ENCODE measurements at places on chromosomes 3 and 15. TPM values are rescaled to one million over a fixed set of nuclear protein-coding genes. Genes with fewer than 3 reads are reported as not detected.
A peak's percentile ranks its signal among the peaks of the same experiment; 100 is the strongest.

GRCh38 chr3:59538753-59539432 is 489.1 kb upstream of the CFAP20DC start:
- no peak for DNase-seq
- H3K4me3 ChIP-seq = no peak overlapping the region
- H3K4me1 ChIP-seq = no peaks in the 10 kb centered on the region
- no peaks in the 10 kb centered on the region for H3K27me3 ChIP-seq
- no peak overlapping the region for H3K27ac ChIP-seq

DNA sequence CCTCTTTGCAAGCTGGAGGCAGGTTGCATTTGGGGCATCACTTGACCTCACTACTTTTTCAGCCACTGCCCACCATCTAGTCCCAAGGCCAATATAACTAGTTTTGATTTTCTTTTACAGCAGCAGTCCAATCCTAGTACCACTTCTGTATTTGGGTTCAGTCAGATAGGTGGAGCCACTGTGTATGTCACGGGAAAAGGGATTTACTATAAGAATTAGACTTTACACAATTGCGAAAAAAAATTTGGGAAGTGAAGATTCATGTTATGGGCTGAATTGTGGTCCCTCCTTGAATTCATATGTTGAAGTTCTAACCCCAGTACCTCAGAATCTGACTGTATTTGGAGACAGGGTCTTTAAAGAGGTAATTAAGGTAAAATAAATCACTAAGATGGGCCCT is 37.4 kb upstream of the NMNAT3 start:
- no peak for DNase-seq
- no peak overlapping the region for H3K27ac ChIP-seq
- H3K36me3 ChIP-seq = no peaks in the 10 kb centered on the region
- peaks cover 2% of the 10 kb centered on the region for H3K4me1 ChIP-seq

GRCh38 chr3:186189492-186189891 is 80.6 kb upstream of the ETV5 start:
- peaks cover 24% of the 10 kb centered on the region for H3K27me3 ChIP-seq
- DNase-seq = no peak
- H3K27ac ChIP-seq = no peak overlapping the region
- H3K4me3 ChIP-seq = no peak overlapping the region
- H3K4me1 ChIP-seq = peaks cover 27% of the 10 kb centered on the region

- H3K27me3 ChIP-seq = no peaks in the 10 kb centered on the region
- peaks cover 15% of the 10 kb centered on the region for H3K36me3 ChIP-seq
- no peak overlapping the region for H3K4me3 ChIP-seq
- no peak overlapping the region for H3K27ac ChIP-seq
These were observed 50.0 kb downstream of the SEMA3G start for GRCh38 chr3:52394751-52395502.

GRCh38 chr3:99473321-99473751 is 165.1 kb upstream of the COL8A1 start:
- no peak for DNase-seq
- H3K36me3 ChIP-seq = no peaks in the 10 kb centered on the region
- no peaks in the 10 kb centered on the region for H3K27me3 ChIP-seq
- H3K4me1 ChIP-seq = no peaks in the 10 kb centered on the region
- H3K4me3 ChIP-seq = no peak overlapping the region

SNTN gene
- not detected for polyA plus RNA-seq

- no peak overlapping the region for H3K4me3 ChIP-seq
- no peak for DNase-seq
- no peaks in the 10 kb centered on the region for H3K4me1 ChIP-seq
- H3K36me3 ChIP-seq = no peaks in the 10 kb centered on the region
- H3K27ac ChIP-seq = no peak overlapping the region
These were observed 61.7 kb downstream of the SCN11A start for GRCh38 chr3:38989917-38990510.

NOX5 gene
- polyA plus RNA-seq = 0.28 TPM

DNA sequence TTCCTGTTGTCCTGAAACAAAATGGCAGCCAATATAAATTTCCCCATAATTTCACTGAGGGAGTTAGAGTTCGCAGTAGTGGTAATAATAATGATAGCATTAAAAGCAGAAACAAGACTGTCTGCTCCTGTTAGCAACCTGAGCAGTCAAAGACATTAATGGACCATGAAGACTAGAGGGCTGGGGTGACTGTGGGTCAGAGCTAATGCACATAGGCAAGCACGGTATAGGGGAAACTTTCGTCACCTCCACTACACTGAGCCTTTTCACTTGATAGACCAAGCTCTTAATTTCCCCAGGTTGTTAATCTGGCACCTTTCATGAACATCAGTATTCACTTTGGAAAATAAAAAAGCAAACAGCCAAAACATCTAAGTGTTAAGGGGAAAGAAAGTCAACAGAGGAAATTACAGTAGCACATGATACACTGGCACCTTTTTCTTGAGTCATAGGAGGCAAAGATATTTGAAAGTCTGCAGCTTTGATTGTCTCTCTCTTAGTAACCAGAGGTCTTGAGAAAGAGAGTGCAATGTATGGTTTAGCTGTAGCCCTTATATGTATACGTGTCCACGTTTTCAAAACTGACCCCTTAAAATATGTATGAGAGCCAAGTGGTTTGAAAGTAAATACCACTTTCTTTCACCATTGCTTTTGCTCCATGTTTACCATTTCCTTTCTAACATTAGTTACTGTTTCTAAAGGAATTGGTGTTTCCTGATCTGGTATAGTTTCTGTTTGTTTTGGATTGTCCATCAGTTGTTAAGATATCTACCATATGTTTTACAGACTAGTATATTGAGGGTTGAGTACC is 104.8 kb downstream of the FILIP1L start:
- no peak overlapping the region for H3K4me3 ChIP-seq
- peak overlapping the region; percentile 40 for H3K27ac ChIP-seq
- no peaks in the 10 kb centered on the region for H3K27me3 ChIP-seq
- peaks cover 5% of the 10 kb centered on the region for H3K4me1 ChIP-seq
- DNase-seq = peak; percentile 22

B3GNT5 gene
- 9.8 TPM for polyA plus RNA-seq

- no peaks in the 10 kb centered on the region for H3K36me3 ChIP-seq
- H3K4me1 ChIP-seq = peaks cover 5% of the 10 kb centered on the region
- no peak overlapping the region for H3K4me3 ChIP-seq
- H3K27ac ChIP-seq = no peak overlapping the region
- no peak for DNase-seq
- H3K27me3 ChIP-seq = no peaks in the 10 kb centered on the region
These were observed 71.8 kb downstream of the GAP43 start for GRCh38 chr3:115695090-115695489.

DNA sequence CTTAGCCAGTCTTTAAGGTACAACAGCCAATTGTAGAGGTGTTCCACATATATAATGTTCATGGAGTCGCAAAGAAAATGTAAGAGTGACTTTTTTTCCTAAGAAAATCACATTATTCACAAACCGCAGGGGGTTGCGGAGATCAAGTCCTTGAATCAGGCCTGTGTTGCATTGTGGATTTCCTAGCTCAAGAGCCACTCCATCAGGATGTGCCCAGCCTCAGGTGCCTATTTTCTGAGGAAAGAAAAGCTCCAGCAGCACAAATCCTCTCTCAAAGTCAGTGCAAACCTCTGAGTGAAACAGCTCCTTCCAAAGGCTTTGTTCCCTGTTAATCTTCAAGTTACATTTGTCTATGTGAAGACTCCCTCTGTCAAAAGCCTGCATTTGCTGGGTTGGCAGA is 349.4 kb downstream of the CLSTN2 start:
- no peak overlapping the region for H3K27ac ChIP-seq
- no peak for DNase-seq
- H3K4me1 ChIP-seq = peaks cover 4% of the 10 kb centered on the region

DNA sequence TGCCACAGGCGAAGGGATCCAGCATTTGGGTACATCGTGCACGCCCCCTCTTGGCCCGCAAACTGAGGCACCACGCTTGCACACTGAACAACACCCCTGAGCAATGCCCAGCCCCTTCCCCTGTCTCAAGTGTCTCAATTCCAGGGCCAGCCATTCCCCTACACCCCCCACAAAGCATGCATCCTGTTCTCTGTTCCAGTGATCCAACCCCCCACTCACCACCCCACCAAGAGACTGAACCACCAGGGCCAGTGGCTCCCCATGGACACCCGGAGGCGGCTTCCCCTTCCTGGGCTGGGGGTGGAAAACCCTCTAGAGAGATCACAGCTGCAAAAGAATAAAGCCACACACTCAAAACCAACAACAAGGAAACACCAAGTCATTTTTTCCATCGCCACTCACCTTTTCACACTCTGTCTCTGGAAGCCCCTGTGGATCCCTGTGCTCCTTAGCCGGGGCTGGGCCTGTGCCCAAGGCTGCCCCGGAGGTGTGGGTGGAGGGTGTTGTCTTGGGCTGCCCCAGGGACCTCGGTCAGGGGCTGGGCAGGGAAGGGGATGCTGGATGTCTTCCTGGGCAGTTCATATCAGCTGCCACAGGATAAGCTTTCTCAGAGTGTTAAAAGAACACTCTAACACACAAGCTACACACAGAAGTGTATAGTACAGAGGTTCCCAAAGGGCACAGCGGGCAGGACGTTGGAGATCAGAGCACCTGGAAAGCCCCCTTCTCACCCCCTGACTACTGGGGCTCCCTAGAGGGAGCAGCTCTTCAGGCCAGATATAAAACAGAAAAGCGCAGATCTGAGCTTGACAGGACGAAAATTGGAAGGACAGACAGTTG is 92.5 kb downstream of the CHSY1 start:
- H3K4me3 ChIP-seq = no peak overlapping the region
- no peaks in the 10 kb centered on the region for H3K36me3 ChIP-seq
- peaks cover 2% of the 10 kb centered on the region for H3K27me3 ChIP-seq
- DNase-seq = peak; percentile 69
- peaks cover 45% of the 10 kb centered on the region for H3K4me1 ChIP-seq

DNA sequence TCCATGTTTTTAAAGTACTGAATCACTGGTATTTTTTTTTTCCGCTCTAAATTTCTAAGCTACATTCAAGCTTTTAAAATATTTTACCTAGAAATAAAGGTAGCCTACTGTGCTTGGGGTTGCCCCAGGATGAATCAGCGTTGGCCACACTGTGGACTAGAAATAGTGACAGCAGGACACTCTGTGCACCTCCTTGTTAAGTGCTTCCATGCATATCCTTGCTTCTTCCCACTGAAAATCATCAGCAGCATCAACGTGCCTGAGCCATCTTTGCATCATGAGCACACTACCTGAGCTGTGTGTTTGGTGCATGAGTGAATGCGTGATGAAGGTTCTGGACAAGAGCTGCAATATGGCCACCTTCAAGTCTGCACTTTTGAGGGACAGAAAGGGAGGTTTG is 142.0 kb upstream of the SLC2A2 start:
- no peak for DNase-seq
- no peak overlapping the region for H3K4me3 ChIP-seq
- H3K4me1 ChIP-seq = no peaks in the 10 kb centered on the region
- H3K36me3 ChIP-seq = peaks cover 39% of the 10 kb centered on the region

GRCh38 chr3:63296249-63296648 is 18.1 kb downstream of the SYNPR start:
- H3K4me3 ChIP-seq = no peak overlapping the region
- no peak for DNase-seq
- H3K27ac ChIP-seq = no peak overlapping the region
- no peaks in the 10 kb centered on the region for H3K36me3 ChIP-seq

- no peak for DNase-seq
- no peaks in the 10 kb centered on the region for H3K27me3 ChIP-seq
- no peak overlapping the region for H3K4me3 ChIP-seq
- no peak overlapping the region for H3K27ac ChIP-seq
These were observed 129.0 kb downstream of the CHSY1 start for GRCh38 chr15:101122806-101123205.

CKMT1B gene
- not detected for polyA plus RNA-seq

LDHAL6B gene
- polyA plus RNA-seq = not detected

FBLN2 gene
- polyA plus RNA-seq = 78.6 TPM

GRCh38 chr15:81950841-81951414 is 94.9 kb downstream of the MEX3B start:
- peak; percentile 53 for DNase-seq
- H3K36me3 ChIP-seq = no peaks in the 10 kb centered on the region
- no peaks in the 10 kb centered on the region for H3K27me3 ChIP-seq
- H3K4me1 ChIP-seq = peaks cover 2% of the 10 kb centered on the region
- no peak overlapping the region for H3K27ac ChIP-seq
- H3K4me3 ChIP-seq = no peak overlapping the region

- H3K27ac ChIP-seq = no peak overlapping the region
- H3K4me3 ChIP-seq = no peak overlapping the region
- H3K36me3 ChIP-seq = no peaks in the 10 kb centered on the region
- H3K27me3 ChIP-seq = peaks cover 42% of the 10 kb centered on the region
- DNase-seq = peak; percentile 43
These were observed 111.6 kb downstream of the RAB11A start for GRCh38 chr15:65980824-65981456.

DNA sequence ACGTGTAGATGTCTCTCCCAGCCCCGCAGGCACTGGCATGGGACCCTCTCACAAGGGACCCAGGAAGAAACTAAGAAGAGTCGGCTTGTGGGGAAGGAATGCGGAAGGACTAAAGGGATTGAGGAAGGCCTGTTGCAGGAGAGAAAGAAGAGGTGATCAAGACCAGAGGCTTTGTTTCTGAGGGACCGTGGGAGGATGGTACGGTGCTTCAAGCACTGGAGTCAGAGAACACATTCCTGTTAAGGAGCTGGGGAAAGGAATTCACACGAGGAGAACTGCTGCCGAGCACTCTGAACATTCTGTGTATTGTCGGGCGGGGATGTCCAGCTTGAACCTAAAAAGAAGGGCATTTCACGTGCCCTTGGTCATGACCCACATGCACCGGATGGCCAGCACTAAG is 91.4 kb downstream of the TAMM41 start:
- peaks cover 5% of the 10 kb centered on the region for H3K4me1 ChIP-seq
- no peak overlapping the region for H3K4me3 ChIP-seq
- H3K27ac ChIP-seq = no peak overlapping the region
- no peaks in the 10 kb centered on the region for H3K27me3 ChIP-seq

DNA sequence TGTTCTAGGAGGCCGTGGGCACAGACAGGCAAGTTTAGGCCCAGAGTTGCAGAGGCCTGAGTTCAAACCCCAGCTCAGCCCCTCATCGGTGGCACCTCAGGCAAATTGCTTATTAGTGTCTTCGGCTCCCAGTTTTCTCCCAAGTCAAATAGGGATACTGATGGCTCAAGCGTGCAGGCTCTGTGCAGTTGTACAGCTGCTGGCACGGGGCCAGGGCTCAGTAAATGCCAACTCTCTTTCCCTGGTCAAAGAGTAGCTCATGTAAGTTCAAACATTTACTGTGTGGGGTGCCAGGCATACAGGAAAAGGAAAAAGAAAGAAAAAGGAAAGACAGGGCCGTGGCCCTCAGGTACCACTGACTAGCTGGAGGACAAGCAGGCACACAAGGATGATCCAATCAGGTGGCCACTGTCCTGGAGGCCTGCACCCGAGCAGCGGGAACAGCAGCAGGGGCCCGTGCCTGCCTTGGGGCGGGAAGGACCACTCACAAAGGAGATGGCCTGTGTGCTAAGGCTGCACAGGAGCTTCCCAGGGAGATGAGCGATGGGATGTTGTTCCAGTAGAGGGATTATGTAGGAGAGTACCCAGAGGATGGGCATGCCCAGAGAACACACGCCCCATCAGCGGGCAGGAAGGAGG is 70.8 kb downstream of the TBC1D2B start:
- peak; percentile 59 for DNase-seq
- H3K4me3 ChIP-seq = no peak overlapping the region
- no peaks in the 10 kb centered on the region for H3K27me3 ChIP-seq
- H3K36me3 ChIP-seq = peaks cover 48% of the 10 kb centered on the region
- H3K4me1 ChIP-seq = peaks cover 50% of the 10 kb centered on the region

FEZF2 gene
- not detected for polyA plus RNA-seq

GRCh38 chr3:70110066-70110465 is 110.5 kb downstream of the SAMMSON start:
- no peak for DNase-seq
- H3K4me3 ChIP-seq = no peak overlapping the region
- H3K36me3 ChIP-seq = no peaks in the 10 kb centered on the region

NANOGP8 gene
- polyA plus RNA-seq = not detected

GRCh38 chr15:63284335-63284734 is 6.9 kb downstream of the APH1B start:
- H3K27ac ChIP-seq = no peak overlapping the region
- no peaks in the 10 kb centered on the region for H3K4me1 ChIP-seq
- H3K4me3 ChIP-seq = no peak overlapping the region
- peaks cover 15% of the 10 kb centered on the region for H3K36me3 ChIP-seq
- no peaks in the 10 kb centered on the region for H3K27me3 ChIP-seq

CLDN16 gene
- polyA plus RNA-seq = 0.56 TPM

All from muscle of leg (tissue), 16 donors.